ENCODE measurements at places on chromosomes 12 and 14.

GRCh38 chr12:52229836-52230343 lies 3.2 kb upstream of the KRT7 start:
- no peak for DNase-seq

DNA sequence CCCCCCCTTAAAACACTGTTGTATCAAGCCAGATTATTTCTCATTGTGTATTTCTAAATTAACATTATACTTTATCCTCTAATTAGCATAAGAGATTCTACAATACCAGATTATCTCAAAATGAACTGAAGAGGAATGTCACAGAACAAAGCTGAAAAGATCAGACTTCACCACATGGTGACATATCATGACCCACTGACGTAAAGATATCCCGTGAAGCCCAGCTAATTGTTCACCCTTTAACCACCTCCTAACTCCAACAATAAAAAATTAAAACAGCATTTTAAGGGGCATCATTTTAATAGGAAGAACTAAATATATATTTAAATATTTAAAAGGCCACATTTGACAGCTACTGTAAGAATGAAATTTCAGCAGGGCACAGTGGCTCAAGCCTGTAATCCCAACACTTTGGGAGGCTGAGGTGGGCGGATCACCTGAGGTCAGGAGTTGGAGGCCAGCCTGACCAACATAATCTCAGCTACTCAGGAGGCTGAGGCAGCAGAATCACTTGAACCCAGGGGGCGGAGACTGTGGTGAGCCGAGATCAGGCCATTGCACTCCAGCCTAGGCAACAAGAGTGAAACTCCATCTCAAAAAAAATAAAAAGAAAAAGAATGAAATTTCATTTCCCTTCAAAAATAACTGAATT lies 29.0 kb downstream of the CDK17 start:
- DNase-seq, result no peak

DNA sequence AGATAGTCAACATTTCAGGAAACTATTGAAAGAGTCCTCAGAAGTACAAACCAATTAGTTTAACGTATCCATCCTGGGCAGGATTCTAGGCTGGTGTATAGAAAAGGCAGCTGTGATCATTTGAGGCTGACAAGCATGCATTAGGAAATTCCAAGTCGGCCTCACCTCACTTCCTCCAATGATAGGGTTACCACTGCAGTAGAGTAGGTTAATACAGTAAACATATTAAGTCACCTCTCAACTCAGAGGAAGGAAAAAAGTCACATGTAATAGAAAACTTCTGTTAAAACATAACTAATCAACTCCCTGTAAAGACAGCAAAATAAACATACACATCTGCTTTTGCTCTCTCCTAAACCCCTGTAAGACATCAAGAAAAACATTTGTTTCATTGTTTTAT lies 33.5 kb downstream of the MED13L start:
- DNase-seq, result no peak

GRCh38 chr14:31926652-31927347 lies 150.3 kb upstream of the ARHGAP5 start:
- no peak for DNase-seq

GRCh38 chr12:111283966-111284365 lies 84.9 kb downstream of the PHETA1 start:
- no peak for DNase-seq

DNA sequence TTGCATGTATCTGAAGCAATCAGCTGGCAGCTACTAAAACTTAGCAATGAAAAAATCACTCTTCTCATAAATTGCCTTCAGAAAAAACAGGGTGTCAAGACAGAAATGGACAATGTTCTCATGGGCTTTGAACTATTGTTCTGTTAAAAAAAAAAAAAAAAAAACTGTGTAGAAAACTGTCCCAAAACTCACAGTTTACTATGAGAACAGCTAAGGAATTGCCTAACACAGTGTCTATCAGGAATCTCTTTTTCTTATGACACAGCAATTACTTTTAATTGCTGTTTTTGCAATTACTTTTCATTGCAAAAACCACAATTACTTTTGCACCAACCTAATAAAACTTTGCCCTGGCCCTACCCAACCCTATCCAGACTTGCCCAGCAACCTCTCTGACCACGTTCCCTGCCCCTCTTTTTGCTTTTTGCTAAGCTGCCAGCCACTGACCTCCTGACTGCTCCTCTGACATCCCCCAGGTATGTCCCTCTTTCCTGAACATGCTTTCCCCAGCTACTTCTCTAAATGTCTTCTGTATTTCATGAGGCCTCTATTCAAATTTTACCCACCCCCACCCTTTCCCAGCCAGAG lies 68.0 kb upstream of the SLCO1C1 start:
- DNase-seq, result no peak

DNA sequence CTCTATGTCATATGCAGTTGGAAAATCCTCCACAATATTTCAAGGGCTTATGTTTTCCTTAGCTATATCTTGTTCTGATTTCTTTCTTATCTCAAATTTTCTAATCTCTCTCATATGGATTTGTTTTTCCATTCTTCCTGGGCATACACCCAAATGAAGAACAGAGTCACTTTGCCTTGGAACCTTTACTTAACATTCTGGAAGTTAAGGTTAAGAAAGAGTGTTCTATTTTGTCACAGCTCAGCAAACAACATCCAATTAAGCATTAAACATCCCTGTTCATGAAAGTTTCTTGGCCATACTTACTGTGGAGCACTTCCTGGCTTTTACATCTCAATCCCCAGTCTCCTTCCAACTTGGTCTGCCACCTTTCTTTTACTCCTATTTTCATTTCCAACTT lies 5.3 kb downstream of the NAV3 start:
- no peak for DNase-seq

- no peak for DNase-seq
Observed at GRCh38 chr12:30457621-30458289, 237.9 kb downstream of the IPO8 start.

DNA sequence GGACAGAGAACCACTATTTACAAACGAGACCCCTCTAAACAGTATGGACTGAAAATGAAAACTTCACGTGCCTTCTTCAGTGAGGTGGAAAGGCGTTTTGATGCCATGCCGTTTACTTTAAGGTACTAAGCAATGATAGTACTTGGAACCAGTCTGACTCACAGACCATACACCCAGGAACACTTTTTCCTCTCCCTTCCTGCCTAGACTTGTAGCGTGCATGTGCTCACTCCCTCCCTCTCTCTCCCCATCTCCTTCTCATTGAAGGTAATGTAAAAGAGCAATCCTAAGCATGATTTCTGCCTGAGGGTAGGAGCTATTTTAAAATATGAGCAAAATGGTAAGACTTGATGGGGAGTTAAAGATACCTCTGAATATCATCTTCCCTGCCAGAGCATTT lies 5.9 kb upstream of the RPL41 start:
- DNase-seq, result no peak

DNA sequence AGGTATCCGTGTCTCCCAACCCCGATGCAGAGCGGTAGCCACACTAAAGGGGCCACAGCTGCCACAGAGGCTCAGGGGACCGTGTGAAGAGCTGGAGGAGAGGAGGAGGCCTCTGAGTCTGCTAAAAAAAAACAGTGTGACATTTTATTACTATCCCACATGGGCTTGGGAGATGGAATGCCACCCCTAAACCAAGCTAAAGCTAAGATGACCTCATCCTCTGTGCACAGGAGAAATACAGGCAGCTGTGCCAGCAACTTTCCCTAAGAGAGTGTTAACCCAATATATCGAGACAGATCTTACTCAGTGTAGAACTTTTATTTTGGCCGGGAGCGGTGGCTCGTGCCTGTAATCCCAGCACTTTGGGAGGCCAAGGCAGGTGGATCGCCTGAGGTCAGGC lies 18.0 kb downstream of the BCL2L14 start:
- no peak for DNase-seq

- DNase-seq, result no peak
Observed at GRCh38 chr14:63848890-63849289, 3.9 kb upstream of the SYNE2 start.

DNA sequence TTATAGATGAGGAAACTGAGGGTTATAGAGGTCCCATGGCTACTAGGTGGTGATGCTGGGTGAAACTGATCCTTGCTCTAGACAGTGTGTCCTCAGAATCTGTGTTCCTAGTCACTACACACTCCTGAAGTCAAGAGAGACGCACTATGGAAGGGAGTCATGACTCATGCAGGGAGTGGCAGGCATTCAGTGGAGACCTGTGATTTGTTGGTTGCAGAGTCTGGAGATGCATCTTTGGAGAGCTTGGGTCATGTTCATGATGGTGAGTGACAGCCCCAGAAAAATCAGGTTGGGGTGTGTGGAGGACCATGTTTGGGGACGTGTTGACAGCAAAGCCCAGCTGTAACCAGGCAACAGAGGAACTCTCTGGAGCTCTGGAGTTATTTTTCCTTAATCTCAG lies 38.0 kb upstream of the FBXO21 start:
- no peak for DNase-seq

GRCh38 chr12:125225641-125226040 lies 160.4 kb downstream of the AACS start:
- DNase-seq, result no peak

DNA sequence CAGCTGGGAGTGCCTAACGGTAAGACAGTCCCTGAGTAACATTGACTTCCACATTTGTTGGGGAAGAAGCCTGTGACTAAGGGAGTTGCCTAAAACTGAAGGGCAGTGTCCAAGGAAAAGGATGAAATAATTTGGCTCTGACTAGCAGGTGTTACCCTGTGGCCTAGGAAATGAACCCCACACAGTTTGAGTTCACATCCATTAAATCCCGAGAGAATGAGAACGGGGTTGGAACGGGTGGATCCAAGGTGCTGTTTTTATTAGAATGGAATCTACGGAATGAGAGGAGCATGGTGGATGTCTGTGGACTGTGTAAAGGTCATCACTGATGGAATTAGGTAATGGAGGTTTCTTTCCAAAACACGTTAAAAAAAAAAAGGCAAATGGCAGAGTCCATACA lies 324.0 kb downstream of the MED13L start:
- no peak for DNase-seq

DNA sequence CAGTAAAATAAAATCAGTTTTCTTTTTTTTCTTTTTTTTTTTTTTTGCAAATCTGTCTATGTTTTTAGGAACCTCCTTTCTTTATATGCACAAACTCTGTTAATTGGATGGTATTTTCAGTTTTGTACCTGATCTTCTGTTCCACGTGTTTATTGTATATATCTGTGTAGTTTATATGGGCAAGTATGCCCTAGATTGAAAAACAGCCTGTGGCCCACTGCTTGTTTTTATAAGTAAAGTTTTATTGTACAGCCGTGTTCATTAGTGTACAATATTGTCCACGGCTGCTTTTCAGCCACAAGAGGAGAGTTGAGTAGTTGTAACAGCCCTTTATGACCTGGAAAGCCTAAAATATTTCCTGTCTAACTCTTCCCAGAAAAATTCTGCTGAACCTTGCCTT lies 18.7 kb upstream of the MYO1H start:
- no peak for DNase-seq

GRCh38 chr12:94768398-94769046 lies 118.2 kb upstream of the TMCC3 start:
- no peak for DNase-seq

DNA sequence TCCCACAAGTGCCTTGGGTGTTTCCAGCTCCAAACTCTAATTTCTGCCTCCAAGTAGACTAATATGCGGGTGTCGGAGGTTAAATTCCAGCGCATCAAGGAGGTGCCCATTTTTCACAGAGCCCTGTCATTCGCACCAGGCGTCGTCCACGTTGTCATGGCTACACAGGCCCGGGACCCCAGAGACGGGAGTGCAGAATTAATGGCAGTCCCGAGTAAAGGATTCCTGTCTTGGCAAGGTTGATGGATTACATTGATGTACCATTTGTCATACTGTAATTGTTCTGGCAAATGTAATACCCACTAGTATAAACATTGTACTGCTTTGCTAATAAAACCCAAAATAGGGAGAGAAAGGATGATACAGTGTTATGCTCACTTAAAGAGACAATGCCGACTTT lies 222.9 kb upstream of the MYL2 start:
- DNase-seq, result no peak

GRCh38 chr12:16955083-16955657 lies 349.2 kb upstream of the LMO3 start:
- DNase-seq, result no peak

GRCh38 chr14:35388656-35389314 lies 15.8 kb downstream of the NFKBIA start:
- DNase-seq, result no peak

DNA sequence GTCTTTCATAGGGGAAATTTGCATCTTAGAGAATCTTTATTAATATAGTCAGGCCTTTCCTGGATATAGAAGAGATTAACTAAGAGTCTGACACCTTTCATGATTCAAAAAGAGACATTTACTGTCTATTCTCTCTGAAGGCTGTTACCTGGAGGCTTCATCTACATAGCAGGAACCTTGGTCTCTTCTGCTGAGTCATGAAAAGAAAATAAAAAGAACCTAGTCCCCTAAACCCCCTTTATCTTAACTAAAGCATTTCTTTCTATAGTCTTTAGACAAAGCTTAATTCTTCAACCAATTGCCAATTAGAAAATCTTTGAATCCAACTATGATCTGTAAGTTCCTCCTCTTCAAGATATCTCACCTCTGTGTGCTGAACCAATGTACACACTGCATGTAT lies 33.1 kb downstream of the RPS29 start:
- no peak for DNase-seq

DNA sequence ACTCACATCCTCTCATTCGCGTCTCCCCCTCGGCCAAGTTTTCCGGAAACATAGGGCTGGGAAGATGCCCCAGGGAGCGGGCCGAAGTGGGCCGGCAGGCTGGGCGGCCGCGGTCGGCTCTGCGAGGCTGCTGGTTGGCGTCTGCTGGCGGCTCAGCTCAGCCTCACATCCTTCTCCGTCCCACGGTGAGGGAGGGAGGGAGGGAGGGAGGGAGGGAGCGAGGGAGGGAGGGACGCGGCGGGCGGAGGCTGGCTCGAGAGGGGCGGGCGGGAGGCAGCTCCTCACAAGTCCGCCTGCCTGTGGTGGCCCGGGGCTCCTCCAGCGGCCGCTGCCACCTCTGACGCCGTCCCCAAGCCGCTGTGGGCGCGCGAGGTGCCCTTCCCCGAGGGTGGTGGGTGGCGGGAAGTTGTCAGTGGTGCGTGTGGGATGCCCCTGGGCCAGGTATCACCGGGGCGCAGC lies 93.8 kb downstream of the RFLNA start:
- DNase-seq, result peak; percentile 37

- DNase-seq, result peak; percentile 74
Observed at GRCh38 chr12:119989731-119990381, 820 bp downstream of the BICDL1 start.

GRCh38 chr12:115190010-115190770 lies 506.2 kb upstream of the TBX3 start:
- no peak for DNase-seq

DNA sequence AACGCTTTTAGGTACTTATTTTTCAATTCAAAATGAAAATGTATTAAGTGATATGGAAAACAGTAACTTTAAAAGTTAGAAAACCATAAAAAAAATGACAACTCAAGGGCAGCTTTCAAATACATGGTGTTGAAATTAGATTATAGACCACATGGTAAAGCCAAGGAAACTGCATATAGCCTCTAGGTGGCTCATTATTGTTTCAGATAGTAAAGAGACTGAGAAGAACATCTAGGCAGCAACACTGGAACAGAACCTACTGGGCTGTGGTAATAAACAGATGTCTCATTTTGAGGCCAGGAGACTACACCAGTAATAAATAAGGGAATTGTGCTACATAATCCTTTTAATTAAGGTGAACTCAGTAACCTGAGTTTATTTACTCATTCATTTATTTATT lies 13.0 kb downstream of the FBXO33 start:
- no peak for DNase-seq
